ENCODE measurements at places on chromosomes 13 and 19.

GRCh38 chr19:43820098-43820883 is 6.8 kb upstream of the ZNF283 start:
- peak; percentile 19 for DNase-seq

GRCh38 chr19:42253245-42254088 is 1.5 kb downstream of the ERF start:
- peak; percentile 81 for DNase-seq

DNA sequence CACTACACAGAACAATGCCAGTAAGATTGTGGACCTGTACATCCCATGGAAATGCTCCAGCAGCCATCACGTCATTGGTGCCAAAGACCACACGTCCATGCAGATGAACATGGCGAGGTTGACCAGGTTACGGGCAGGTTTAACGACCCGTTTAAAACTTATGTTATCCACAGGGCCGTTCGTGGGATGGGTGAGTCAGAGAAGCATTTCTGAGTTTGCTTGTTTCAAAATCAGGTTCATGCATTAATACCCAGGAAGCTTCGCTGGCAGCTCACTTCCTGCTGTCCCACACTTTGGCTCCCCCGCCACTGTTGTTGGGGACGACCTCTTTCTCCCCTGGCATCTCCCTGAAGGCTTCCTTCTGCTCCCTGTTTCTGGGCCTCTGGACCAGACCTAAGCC is 194.1 kb downstream of the USP12 start:
- no peak for DNase-seq

- DNase-seq: peak; percentile 83
These were observed 1.0 kb upstream of the KRI1 start for GRCh38 chr19:10566658-10567410.

DNA sequence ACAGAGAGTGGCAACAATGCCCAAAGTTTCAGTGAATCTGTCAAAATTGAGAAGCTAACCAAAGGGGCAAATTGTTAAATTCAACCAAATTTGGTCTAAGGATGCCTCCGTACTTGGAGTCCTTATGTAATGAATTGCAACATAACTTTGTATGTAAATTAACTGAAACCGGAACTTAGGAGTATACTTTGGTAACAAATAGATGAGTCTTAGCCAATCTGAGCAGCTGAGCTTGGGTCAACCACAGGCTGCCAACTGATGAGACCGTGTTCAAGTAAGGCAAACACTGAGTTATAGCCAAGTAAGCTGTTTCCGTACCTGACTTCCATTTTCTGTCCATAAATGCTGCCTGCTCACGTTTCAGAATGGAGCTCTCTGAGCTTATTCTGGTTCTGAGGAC is 5.3 kb downstream of the VWA8 start:
- DNase-seq: no peak

DNA sequence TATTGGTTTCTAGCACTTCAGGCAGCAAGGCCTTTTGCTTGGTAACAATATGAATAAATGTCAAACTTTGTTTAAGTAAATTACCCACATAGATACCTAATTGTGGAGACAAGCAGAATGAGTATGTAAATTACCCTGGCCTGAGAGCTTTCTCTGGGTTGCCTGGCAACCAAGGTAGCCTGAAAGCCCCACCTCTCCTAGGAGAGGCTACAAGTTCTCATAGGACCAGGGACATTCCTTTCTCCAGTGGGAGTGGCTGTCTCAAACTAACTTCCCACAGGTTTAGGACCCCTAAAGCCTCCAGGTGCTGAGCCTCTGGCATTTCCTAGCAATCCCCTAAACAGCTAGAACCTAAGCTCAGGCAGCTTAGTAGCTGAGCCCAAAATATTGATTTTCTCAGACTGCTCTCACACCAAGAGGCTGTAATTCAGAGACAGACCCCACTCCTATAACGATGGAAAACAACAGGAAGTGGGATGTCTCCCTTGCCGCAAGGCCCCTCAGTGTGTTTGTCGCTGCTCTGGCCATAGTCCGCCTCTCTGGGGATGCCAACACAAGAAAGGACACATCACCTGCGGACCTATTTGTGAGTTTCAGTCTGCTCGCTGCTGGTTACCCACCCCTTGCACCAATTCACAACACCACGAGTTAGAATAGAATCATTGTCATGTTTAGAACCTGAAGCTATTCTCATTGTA is 207.3 kb downstream of the DLEU7 start:
- peak; percentile 49 for DNase-seq

- no peak for DNase-seq
These were observed 803.4 kb downstream of the PCDH17 start for GRCh38 chr13:58434943-58435342.

GRCh38 chr13:96982672-96983071 is 11.6 kb downstream of the OXGR1 start:
- no peak for DNase-seq

DNA sequence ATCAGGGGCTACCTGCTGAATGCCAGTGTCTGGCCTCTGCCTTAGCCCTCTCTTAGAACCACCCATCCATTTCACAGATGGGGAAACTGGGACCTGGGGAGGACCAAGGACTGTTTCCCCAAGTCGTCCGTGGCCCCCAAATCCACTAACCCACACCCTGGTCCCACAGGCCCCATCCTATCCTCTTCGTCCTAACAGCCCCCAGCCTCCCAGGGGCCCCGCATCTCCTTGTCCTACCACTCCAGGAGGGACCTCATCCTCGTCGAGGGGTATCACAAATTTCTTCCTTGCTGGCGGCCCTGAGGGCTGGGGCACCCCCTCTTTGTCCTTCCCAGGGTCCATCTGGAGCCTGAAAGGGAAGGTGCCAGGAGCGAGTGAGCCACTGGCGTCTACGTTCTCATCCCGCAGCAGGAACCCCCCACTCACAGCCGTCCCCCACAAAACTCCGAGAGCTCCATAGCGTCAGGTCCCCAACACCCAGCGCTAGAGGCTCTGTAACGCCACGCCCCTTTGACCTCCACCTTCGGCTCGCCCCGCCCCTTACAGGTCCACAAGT is 606 bp downstream of the ERCC1 start:
- DNase-seq: no peak

GRCh38 chr19:50046649-50047503 is 21.1 kb downstream of the ZNF473 start:
- DNase-seq: no peak

DNA sequence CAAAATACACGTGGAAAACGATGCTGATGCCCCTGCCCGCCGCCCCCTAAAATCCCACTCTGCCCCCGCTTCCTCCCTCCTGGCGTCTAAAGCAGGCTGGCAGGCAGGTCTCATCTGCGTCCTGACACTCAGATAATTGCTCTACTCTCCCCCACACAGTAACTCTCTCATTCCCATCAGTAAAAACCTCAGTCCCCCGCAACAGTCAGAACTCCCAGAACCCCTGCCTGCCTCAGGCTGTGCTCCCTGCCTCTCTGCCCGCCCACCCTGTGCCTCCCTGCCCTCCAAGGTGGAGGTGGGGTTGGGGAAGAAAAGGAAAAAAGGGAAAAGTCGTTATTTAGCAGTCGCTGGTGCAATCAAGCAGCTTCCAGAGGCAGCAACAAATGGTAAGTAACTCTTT is 473.7 kb downstream of the EFNB2 start:
- no peak for DNase-seq

DNA sequence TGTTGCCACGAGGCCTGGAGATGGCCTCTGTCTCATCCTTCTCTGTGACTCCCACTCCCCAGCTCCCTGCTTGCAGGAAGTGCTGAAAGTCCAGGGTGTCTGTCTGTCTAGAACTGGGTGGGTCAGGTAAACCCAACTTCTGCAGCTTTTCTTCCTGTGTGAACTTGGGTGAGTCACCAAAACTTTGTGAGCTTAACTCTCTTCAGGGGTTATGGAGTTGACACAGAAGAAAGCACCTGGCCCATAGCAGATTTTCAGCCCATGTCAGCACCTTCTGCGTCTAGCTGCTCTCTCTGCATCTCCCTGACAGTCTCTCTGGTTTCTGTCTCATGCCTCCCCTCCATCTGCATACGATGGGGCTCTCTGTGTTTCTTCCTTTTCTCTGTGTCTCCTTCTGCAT is 4.2 kb upstream of the CACNG7 start:
- DNase-seq: no peak

- no peak for DNase-seq
These were observed 172.5 kb downstream of the DLEU7 start for GRCh38 chr13:50670847-50671496.

DNA sequence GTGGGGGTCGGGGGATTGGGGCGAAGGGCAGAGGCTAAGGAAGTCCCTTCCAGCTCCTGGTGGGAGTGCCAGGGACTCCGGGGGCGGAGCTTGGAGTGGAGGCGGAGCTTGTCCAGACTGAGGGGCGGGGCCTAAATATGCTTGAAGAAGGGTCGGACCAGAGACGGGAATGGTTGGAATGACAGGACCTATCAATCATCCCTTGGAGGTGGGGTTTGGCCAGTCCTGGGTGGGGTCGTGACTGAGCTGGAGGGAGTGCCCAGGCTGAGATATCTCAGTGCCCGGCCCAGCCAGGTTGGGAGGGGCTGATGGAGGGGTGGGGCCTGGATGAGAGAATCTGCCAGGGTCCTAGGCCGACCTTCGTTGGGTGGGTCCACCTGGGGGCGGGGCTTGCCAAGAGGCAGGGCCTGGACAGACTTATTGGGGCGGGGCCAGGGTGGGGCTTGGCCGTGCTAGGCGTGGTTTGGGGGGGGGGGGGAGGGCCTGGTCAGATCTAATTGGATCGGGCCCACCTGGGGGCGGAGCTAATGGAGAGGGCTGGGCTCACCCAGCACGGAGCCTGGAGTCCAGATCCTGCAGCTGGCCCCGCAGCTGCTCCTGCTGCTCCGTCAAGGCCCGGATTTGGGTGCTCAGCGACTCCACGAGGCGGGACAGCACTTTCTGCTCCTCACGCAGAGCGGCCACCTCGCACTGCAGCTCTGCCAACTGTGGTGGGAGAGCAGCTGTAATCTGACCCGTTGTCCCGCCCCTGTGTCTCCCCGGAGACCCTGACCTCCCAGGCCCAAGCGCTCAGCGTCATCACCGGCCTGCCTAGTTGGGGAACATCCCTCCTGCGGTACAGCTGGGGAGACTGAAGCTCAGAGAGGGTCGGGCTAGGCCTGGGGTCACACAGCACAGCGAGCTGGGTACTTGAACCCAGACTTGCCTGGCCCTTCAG is 2.6 kb upstream of the WIZ start:
- DNase-seq: no peak

DNA sequence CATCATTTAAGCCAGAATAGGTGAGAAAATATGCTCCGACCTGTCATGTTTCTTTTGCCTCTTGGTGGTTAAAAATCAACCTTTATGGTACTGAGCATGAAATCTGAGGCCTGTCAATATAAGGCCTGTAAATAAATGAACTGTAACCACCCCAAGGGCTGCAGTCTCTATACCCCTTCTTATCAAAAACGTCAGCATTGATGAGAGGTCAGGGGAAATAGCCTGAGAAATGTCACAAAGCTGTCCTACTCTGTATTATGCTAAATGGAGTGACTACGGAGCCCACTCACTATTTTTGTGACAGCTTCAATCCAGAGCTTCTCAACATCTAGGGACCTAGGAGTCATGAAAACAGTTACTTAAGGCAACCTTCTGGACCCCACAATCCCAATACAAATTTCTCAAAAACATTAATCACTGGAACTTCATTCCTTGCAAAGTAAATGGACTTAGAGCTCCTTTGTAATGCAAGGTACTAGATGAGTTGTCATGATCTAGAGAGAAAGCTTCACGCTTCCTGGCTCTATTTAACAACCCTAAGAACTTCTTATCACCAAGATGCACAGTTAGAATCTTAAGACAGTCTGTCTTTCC is 2.7 kb upstream of the RAP2A start:
- no peak for DNase-seq

DNA sequence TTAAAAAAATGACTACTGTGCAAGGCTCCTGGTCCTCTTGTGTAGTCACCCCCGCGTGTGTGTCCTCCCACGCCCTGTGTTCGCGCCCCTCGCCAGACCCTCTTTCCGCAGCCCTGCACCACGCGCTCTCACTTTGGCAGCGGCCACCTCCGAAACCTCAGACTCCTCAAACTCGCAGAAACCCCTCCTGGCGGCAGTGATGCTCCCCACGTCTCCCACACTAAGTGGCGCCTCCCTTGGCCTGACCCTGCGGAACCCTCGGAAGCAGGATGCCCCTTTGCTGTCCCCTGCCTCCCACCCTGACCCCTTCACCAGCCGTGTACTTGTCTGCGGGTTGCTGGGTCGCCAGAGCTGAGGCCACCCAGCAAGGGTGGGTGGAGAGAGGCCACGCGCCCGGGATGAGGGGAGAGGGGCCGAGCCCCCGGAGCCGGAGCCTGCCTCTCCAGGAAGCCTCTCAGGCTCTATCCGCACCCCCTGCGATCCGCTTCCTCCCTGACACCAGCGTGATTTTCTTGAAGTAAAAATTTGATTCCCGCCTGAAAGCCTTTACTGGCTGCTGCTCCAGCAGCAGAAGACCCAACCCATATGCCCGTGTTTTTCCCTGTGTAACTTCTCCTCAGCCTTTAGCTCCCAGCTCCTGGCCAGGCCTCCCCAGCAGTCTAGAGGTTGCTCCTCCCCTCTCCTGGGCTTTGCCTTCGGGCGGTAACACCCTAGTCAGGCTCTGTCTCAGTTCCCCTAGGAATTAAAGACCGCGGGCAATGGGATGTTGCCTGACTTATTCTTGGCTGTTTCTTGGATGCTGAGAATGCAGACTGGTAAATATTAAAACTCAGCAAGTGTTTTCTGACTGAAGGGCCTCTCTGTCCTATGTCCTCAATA is 55.2 kb downstream of the MIPEP start:
- DNase-seq: no peak

DNA sequence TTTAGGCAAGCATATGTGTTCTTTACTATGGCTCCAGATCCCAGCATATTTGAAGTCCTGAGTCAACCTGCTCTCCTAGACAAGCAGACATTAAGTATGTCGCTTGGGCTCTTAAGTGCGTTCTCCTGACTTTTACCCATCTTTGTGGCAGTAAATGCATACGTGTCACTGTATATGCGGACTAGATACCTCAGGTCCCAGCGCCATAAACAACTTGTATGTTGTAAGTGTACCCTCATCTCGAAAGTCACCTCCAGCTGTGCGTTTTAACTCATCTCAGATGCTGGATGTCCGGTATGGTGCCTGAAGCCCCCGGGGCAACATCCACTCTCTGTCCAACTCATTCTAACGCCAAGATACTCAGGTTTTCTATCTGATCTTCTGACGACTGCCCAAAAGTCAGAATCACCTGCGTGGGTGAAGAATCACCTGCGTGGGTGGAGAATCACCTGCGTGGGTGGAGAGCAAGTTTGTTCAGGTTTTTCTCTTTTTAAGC is 1.7 kb downstream of the PTOV1 start:
- no peak for DNase-seq

GRCh38 chr13:36831291-36831690 is 12.3 kb downstream of the RFXAP start:
- DNase-seq: no peak

Data from GM13977 (cell line).